ENCODE measurements at places on chromosomes 2 and 18. TPM values are rescaled to one million over a fixed set of nuclear protein-coding genes. Genes with fewer than 3 reads are reported as not detected.

DNA sequence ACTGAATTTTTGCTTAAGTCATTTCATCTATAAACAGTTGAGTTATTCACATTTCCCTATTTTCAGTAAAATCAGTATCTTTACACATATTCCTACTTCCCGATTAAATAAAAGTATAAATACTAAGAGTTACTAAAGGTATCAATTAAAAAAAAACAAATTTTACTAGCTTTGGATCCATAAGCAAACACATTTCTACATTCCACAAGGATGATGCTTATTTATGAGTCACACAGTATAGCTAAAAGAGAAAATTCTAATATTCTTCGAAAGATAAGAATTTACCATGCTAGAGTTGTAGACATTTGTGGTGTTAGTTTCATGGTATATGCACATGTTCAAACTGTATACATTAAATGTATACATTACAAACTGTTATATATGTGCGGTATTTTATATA is 23.7 kb downstream of the PGAP1 start:
- DNase-seq: no peak

- DNase-seq: peak; percentile 66
Measured at GRCh38 chr2:145744541-145745386, 1224.8 kb upstream of the ZEB2 start.

DNA sequence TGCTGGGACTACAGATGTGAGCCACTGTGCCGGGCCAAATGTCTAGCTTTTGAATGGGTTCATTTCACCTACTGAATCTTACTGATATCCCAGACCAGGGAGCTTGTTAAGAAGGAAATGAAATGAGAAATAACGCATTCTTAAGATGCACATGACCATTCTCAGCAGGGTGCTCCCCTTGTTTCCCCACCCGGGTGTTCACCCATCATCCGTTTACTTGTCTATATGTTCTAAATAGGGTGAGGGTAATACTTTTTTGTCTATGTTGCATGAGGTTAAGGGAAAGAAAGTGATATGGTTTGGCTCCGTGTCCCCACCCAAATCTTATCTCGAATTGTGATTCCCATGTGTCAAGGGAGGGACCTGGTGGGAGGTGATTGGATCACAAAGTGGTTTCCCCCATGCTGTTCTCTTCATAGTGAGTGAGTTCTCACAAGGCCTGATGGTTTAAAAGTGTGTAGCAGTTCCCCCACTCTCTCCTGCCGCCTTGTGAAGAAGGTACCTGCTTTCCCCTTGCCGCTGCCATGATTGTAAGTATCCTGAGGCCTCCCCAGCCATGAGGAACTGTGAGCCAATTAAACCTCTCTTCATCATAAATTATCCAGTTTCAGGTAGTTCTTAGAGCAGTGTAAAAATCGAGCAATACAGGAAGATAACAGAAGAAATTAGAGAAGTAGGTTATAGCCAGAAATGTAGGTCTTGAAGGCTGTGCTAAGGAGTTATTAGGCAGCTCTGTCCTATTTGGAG is 129.1 kb downstream of the DDX1 start:
- DNase-seq: no peak

- DNase-seq: no peak
Measured at GRCh38 chr2:109346601-109347228, 217.7 kb downstream of the SH3RF3 start.

GRCh38 chr18:62682371-62682770 is 33.0 kb upstream of the PHLPP1 start:
- no peak for DNase-seq

DNA sequence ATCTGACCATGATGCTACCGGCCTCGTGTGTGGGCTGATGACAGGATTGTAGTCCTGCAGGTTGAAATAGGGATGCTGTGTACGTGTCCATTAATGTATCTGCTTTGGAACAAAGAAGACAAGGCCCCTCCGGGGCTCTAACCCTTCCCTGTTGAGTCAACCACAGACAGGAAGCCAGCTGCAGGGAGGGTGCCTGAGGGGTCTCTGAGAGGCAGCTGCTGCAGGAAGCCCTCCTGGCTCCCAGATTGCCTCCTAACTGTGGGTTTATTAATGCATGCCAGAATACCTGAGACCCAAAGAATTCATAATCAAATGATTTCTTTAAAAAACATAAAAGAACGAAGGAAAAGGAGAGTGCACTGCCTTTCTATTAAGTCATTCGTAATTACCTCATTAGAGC is 140.4 kb downstream of the CELF4 start:
- DNase-seq: no peak

DNA sequence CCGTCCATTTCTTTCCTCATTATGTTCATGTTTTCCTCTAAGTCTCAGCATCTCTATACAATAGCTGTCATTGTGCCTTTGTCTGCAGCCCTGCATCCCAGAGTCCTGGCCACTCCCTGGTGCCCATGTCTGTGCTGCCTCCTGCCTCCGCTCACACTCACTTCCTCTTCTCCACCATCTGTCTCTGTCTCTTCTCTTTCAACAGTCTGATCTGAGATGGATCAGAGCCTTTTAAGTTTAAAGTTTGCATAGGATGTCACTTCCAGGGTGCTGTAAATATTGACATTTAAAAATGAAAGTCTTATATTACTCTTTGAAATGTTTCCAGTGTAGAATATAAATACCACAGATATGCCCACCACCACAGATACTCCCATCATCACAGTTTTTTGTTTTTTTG is 42.7 kb downstream of the UBE2F start:
- no peak for DNase-seq

- DNase-seq: no peak
Measured at GRCh38 chr2:171902840-171903420, 8.9 kb upstream of the SLC25A12 start.

- DNase-seq: no peak
Measured at GRCh38 chr18:48216639-48217257, 192.4 kb downstream of the ZBTB7C start.

DNA sequence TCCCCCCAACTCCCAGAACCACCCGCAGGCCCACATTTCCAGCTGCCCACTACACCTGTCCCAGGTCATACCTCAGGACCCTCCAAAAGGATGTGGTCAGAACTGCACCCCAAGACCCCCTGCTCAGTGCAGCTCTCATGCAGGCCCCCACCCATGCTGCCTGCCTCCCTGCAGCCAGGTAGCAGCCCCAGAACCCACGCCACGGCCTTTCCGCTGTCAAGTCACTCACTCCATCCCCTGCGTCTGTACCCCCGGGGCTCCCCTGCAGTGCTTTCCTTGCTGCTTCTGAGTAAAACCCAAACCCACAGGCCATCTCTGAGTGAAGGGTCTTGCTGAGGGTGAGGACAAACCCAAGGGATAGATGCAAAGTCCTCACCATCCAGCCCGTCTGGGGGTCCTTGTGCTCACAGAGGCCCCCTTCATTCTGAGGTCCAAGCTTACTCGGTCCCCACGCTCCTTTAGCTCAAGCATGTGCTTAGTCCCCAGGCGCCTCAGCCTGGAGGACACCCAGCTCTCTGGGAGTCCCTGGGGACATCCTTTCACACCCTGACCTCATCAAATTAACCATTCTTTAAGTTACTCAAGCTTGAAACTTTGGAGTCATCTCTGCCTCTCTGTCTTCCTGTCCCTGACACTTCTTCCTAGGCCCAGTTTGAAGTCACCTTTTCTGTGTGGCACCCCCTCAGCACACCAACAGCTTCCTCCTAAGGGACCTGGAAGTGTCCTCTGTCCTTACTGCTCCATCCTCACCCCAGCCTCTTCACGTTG is 130.1 kb downstream of the SMAD7 start:
- DNase-seq: no peak

DNA sequence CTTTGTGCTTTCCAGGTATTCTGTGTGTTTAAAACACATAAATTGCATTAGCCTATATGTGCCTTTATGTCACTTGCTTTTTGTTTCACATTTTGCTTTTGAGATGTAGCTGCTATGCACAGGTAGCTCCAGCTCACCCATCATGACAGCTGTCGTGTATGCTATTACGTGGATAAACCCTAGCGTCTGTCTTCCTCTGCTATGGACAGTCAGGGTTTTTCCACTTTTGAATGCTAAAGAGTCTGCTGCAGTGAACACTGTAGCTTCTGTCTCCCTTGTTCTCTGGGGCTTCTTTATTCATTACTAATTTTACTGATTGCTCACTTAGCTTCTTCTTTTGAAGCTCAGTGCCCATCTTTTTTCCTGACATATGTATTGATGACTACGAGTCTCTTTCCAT is 24.7 kb upstream of the MBP start:
- DNase-seq: no peak

DNA sequence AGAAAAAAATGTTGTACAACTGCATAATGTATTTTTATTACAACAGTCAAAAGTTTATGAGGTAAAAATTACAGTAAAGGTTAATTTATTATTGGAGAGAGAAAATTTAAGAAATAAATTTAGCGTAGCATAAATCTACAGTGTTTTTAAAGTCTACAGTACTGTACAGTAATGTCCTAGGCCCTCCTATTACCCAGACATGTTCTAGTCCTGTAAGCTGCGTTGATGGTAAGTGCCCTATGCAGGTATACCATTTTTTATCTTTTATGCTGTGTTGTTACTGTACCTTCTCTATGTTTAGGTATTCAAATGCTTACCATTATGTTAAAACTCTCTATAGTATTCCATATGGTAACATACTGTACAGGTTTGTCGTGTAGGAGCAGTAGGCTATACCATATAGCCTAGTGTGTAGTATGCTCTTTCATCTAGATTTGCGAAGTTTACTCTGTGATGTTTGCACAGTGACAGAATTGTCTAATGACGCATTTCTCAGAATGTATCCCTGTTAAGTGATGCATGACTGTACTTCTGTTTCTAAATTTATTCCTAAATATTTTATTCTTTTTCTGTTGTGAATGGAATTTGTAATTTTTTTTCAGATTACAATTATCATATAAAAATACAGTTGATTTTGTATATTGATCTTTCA is 24.5 kb downstream of the ABI2 start:
- DNase-seq: no peak

- DNase-seq: no peak
Measured at GRCh38 chr2:50648041-50648700, 383.8 kb downstream of the NRXN1 start.

DNA sequence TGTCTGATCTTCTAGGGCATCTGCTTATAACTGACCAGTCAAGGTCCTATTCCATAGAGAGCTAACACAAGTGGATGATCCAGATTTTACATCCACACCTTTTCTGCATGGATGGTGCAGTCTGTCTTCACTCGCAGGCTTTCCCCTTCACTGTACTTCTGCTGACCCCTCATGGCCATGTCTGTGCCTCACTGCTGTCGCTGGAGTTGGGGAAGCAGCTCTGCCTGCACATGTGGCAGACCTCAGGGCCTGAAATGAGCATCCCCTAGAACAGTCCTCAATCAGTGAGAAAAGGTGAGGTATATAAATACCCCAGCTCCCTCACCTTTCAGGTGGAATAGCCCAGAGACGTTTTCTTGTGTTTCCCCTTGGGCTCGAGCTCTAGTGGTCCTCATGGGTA is 233.8 kb downstream of the ANKRD36B start:
- DNase-seq: no peak

GRCh38 chr2:197851451-197851850 is 47.1 kb downstream of the PLCL1 start:
- no peak for DNase-seq

DNA sequence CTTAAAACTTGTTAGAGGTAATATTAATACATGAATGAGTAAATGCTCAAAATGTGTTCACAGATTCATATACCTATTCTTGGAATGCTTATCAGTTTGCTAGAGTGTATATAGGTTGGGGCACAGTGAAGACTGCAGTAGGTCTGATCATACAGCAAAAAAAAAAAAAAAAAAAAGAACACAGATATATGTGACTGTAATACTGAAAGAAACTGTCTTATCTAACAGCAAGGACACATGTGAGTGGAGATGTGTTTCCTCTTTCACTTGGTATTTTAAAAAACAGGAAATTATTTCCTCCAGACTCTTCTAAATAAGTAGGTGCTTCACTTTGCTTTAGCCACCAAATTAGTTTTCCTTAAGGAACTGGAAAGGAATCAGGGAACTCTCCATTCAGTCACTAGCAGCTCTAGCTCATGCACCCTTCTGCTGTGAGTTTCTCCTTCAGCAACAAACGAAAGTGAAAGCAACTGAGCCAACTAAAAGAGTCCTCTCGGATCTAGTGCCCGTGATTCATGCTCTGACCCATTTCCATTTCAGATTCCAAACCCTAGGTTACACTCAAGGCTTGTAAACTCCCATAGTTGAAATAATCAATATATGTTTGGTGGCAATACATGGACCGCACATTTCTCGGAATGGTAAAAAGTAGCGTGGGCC is 98.5 kb downstream of the DSEL start:
- peak; percentile 36 for DNase-seq

DNA sequence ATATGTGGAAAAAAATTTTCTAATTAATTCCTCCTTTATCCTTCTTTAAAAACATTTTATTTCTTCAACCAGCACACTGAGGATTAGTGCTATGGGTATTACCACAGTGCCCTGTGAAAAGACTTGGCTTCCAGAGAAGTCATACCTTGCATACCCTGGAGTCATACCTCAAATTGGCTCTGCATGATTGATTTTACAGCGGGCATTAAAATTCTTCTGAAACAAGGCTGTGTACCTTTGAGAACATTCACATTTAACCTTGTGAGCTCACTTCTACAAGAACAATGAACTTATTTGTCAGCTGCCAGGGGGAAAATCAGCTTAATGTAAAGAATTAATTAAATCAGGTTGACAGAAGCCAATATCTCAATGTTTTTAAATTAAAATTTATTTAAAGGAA is 44.6 kb downstream of the SLC35F5 start:
- no peak for DNase-seq

DNA sequence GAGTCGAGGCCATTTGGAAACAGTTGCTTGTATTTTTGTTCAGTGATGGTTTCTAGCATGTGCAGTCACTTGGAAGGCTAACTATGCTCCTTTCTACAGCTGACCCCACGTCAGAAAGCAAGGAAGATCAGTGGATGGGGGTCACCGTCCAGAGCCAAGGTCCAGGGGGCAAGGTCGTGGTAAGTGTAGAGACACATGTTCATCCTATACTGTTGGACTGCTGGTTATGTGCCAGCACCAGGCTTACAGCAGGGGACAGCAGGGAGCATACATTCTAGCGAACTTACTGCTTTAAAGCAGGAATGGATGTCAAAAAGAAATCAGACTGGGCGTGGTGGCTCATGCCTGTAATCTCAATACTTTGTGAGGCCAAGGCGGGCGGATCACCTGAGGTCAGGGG is 40.0 kb downstream of the ITGA6 start:
- DNase-seq: no peak

ALPI gene
- polyA plus RNA-seq: not detected

MROH2A gene
- polyA plus RNA-seq: not detected

SEMA4C gene
- 16.4 TPM for polyA plus RNA-seq

DLGAP1 gene
- not detected for polyA plus RNA-seq

COL3A1 gene
- polyA plus RNA-seq: 2.1 TPM

Measured in endothelial cell of umbilical vein (primary cell).